ENCODE measurements at places on chromosomes 2 and 18. TPM values are rescaled to one million over a fixed set of nuclear protein-coding genes. Genes with fewer than 3 reads are reported as not detected.

- no peak for DNase-seq
Measured at GRCh38 chr18:75757951-75758350, 330.4 kb upstream of the SMIM21 start.

DNA sequence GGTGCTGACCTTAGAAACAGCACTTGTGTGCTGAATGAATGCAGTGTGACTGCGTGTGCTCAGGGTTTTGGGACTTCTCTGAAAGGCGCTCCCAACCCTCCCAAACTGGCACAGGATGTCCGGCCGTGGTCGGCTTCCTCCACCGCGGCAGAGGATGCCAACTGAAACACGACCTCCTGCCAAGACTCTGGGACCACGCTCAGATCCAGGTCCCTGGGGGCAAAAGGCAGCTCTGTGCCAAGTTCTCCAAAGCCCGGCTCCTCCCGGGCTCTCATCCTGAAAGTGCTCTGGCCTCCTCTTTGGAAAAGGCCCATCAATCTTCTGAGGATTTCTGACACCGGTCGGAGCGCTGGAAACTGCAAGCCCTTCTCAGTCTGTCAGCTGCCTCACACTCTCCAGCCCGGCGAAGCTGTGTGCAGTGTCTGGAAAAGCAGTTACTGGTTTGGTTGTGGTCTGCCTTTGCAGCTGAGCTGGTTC, 32.3 kb upstream of the ZBTB7C start:
- DNase-seq: no peak

- peak; percentile 59 for DNase-seq
Measured at GRCh38 chr18:54926593-54927325, 32.5 kb downstream of the CCDC68 start.

DNA sequence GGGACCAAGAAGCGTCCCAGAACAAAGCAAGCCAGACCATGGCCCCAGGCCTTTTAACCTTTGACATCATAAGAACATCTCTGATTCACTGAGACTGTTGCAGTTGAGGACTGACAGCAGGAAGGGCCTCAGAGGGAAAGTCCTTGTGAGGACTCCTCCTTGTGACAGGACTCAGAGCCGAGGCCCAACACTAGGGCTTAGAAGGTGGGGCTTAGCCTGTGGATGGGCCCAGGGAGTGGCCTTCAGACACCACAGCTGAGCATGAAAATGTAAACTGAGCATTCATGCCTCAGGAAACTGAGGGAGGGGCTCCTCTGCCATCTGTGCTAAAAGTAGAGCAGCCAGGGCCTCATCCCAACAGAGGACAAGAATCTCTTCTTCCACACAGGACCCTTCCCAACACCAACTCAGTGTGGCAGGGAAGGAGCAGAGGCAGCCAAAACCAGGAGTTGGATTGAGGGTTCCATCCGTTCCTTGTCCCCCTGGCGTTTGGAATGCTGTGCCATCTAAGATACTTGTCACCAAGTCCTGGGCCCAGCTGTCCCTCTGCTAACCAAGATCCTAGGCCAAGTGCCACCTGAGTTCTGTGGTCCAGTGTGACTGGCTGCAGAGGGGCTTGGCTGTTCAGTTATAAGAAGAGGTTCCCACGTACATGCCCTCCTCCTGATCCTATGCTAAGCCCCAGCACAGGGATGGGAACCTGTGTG, 37.5 kb upstream of the CAB39 start:
- no peak for DNase-seq

Gene WNT10A
- total RNA-seq: 2.5 TPM

Gene TMEM247
- not detected for total RNA-seq

DNA sequence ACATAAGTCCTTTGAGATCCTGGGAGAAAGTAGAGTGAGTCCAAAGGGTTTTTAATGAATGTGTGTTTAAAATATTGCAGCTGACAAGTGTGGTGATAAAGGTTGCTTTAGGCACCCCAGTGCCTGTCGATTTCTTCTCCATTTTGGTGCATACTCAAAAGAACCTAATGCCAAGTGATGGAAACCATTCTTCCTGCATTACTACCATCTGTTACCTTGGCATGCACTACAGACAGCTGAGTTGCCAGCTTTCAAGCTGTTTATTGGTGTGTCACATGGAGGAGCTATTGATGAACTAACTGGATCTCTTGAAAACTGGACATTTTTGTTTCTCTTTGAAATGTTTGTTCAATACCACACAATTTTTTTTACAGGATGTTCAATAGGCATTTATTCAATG, 350.0 kb downstream of the AKAIN1 start:
- no peak for DNase-seq

- DNase-seq: no peak
Measured at GRCh38 chr2:239321596-239322415, 79.0 kb downstream of the HDAC4 start.

DNA sequence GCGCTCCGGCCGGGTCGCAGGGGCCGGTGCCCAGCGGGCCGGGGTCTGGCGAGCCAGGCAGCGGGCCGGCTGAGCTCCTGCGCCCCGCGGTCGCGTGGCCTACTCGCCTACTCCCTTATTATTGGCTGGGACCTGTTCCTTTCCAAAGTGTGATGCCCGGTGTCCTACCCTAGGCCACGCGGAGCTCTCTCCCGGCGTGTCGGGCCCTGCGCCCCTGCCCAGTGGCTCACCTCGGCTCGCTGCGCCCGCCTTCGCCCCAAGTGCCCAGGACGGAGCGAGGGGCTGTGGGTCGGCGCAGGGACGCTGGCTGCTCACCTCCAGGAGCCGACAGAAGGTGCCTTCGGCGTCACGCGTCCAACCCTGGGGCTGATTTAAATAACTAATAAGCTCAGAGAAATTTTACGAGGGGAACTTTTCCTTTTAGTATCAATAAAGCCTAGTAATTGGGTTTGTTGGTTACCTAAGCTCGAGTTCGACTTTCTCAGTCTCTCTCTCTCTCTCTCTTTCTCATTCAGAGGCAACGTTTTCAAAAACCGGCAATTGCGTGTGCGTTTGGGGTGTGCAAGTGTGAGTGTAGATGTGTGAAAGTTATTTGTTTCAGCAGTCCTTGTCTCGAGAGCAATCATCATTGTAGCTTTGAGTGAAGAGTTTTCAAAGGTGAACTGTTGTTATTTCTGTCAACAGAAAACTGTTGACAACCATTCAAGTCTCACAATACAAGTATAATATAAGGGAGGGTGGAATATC, 7.0 kb upstream of the SATB2 start:
- no peak for DNase-seq

Gene MROH2A
- total RNA-seq: not detected

DNA sequence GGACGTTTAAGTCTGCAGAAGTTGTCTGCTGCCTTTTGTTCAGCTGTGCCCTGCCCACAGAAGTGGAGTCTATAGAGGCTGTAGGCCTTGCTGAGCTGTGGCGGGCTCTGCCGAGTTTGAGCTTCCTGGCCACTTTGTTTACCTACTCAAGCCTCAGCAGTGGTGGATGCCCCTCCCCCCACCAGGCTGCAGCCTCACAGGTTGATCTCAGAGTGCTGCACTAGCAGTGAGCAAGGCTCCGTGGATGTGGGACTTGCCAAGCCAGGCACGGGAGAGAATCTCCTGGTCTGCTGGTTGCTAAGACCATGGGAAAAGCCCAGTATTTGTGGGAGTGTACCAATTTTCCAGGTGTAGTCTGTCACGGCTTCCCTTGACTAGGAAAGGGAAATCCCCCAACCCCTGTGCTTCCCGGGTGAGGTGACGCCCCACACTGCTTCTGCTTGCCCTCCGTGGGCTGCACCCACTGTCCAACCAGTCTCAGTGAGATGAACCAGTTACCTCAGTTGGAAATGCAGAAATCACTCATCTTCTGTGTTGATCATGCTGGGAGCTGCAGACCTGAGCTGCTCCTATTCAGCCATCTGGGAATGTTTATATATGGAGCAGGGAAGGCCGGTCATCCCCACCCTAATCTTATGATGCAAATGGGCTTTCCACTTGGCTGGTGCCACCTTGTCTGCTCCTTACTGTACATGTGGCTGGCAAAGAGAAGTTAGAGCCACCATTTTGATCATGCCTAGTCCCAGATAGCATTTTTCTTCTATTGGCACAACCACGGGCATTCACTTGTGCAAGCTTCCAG, 156.9 kb upstream of the ITGA6 start:
- DNase-seq: no peak

GRCh38 chr2:23926290-23926749, 603 bp downstream of the ATAD2B start:
- no peak for DNase-seq

Gene VAMP5
- 17.6 TPM for total RNA-seq

GRCh38 chr2:149389506-149390167, 59.2 kb downstream of the LYPD6 start:
- DNase-seq: no peak

Gene PTPN4
- total RNA-seq: 38.2 TPM

Gene GAREM1
- total RNA-seq: 9.0 TPM

Gene CGREF1
- 1.8 TPM for total RNA-seq

GRCh38 chr2:127768775-127769479, 42.0 kb downstream of the WDR33 start:
- no peak for DNase-seq

GRCh38 chr18:35322486-35323458, 21.4 kb downstream of the ZNF24 start:
- no peak for DNase-seq

GRCh38 chr2:115908731-115909130, 1466.3 kb downstream of the DPP10 start:
- DNase-seq: no peak

- no peak for DNase-seq
Measured at GRCh38 chr2:24050041-24050979, 769 bp downstream of the FKBP1B start.

Gene CACNB4
- 2.9 TPM for total RNA-seq

- DNase-seq: peak; percentile 90
Measured at GRCh38 chr2:127398239-127398590, 10.4 kb upstream of the MAP3K2 start.

DNA sequence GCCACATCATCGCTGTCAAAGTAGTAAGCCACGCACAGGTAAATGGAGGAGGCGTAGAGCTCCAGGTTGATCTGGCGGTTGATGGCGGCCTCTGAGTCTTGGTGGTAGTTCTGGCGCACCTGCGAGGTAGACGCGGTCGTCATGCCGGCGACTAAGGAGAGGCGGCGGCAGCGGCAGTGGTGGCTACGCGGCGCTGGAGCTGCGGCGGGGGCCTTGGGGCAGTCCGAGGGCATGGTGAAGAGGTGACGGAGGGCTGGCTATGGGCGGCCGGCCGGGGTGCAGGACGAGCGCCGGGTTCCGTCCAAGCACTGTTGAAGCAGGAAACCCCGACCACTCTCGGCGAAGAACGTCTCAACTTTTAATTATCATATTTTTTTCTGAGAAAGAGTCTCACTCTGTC, 12.7 kb upstream of the ZNF513 start:
- no peak for DNase-seq

DNA sequence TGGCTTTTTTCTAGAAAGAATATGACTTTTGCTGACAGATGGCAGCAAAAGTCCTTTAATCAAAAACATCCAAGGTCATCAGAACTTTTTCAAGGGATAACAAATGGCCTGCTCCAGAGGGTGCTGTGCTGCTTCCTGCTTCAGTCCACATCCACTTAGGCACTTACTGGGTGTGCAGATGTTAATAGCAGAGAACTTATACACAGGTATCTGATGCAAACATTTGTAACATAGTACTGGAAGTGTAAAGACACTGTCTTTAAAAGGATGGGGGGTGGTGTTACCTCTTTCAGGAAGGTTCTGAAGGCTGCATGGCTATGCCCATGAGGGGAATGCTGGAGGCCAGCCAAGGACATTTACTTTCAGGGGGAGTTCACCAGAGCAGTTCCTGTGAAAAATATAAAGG, 5.5 kb downstream of the HOXD8 start:
- DNase-seq: no peak

Gene TRIM43B
- total RNA-seq: 0.91 TPM

DNA sequence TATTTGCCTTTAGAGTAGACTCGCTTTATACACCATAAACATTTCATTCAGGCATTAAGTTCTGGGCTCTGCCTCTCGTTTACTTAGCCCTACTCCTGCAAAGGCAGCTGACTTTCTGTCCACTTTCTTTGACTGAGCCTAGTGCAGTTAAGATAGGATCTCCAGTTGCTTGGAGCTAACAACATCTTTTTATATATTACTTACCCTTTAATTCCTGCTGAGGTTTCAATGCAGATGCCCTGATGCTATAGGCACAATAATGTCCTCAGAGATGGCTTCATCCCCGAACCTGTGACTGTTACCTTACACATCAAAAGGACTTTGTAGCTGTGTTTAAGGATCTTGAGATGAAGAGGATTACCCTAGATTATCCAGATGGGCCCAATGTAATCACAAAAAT, 505.8 kb upstream of the TNP1 start:
- DNase-seq: no peak

DNA sequence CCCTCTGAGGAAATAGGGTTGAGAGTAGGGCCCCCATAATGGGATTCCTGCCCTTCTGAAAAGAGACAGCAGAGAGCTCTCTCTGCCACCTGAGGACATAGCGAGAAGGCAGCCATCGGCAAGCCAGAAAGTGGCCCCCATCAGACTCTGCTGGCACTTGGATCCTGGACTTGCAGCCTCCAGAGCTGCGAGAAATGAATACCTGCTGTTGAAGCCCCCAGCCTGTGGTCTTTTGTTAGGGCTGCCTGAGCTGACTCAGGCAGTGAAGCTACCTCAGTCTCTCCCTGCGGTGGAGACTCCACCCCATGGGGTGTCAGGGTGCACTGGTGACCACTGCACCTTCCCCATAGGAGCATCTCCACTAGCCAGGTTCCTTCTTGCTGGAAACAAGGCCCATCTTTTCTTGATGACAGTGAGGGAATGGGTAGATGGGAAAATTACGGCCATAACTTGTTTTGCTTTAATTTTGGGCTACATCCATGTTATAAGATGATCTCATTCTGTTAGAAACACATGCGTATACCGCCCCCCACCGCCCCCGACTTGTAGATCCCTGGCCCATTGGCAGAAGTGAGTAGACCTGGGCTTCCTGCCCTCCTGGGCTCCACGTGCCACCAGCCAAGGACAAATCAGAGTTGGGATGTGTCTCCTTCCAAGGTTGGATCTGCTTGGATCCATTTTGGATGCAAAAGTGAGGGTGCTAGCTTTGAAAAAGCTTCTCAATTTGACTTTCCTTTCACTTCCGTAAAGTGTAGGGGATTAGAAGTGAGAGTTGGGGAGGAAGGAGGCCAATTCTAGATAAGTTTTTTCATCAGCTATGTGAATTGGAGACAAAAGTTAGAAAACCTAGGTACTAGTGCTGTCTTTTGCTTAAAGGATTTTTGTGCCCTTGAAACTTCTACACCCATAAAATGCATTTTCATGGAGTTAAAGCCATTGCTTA, 42.9 kb downstream of the NCK2 start:
- no peak for DNase-seq

- DNase-seq: no peak
Measured at GRCh38 chr2:19568809-19569208, 210.4 kb upstream of the OSR1 start.

Gene KLHL30
- total RNA-seq: 0.53 TPM

GRCh38 chr18:3693410-3693809, 243.4 kb downstream of the TGIF1 start:
- no peak for DNase-seq

- no peak for DNase-seq
Measured at GRCh38 chr2:145038041-145038525, 518.2 kb upstream of the ZEB2 start.

Gene IRS1
- 34.2 TPM for total RNA-seq

GRCh38 chr2:165408186-165408585, 61.3 kb upstream of the CSRNP3 start:
- no peak for DNase-seq
